ENCODE measurements at places on chromosomes 11 and 22. TPM values are rescaled to one million over a fixed set of nuclear protein-coding genes. Genes with fewer than 3 reads are reported as not detected.

SNX32 gene
- 1.6 TPM for total RNA-seq

GTF2H1 gene
- 95.4 TPM for total RNA-seq

BTG4 gene
- not detected for total RNA-seq

NXPE4 gene
- not detected for total RNA-seq

RASD2 gene
- total RNA-seq: 0.09 TPM

NAALAD2 gene
- total RNA-seq: 7.9 TPM
